ENCODE measurements at places on chromosomes 1 and 21.

- DNase-seq = no peak
These were observed 230.7 kb downstream of the HLX start for GRCh38 chr1:221109930-221110329.

GRCh38 chr1:26010825-26011224, 10.8 kb upstream of the EXTL1 start:
- no peak for DNase-seq

DNA sequence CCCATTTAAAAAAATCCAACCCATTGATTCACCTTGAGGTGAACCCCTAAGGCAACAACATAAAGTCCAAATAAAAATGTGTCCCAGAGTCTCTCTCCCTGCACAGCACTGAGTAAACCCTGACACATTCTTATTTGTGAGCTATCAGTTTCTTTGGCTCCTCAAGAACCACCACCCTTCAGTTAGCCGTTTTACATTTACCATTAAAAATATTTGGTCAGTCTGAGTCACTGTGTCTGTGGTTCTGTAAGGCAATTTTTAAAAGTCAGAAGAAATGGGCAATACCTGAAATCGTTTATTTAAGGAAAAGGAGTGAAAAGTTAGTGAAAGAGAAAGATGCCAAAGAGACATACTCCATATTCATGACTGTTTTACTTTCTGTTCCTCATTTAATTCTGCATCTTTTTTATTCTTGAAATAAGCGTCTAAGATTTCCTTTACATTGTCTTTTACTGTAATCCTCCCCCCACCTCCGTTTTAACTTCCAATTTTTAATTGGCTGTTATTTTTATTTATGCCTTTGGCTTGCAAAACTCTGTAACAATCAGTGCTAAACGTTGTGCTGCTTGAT, 91.7 kb upstream of the IVNS1ABP start:
- no peak for DNase-seq

DNA sequence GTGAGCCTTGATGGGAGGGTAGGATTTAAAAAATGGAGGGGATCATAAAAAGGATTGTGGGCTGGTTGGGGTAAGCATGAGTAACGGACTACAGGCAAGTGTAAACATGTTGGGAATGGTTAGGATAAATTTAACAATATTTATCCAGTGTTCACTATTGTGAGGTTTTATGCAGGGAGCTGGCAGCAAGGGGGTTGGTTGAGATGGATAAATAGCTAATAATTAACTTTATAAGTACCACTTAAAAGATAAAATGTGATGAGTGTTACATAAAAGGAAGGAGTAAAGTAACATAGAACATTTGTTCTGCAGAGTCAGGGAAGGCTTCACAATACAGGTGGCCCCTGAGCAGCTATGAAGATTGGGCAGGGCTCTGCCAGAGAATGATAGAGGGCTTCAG, 109.0 kb downstream of the NGF start:
- DNase-seq = no peak

- no peak for DNase-seq
These were observed 293.2 kb downstream of the DUSP10 start for GRCh38 chr1:221448585-221449175.

- DNase-seq = no peak
These were observed 12.9 kb upstream of the SELENON start for GRCh38 chr1:25786887-25787759.

- DNase-seq = no peak
These were observed 2.4 kb downstream of the HMGB4 start for GRCh38 chr1:33866281-33866680.

DNA sequence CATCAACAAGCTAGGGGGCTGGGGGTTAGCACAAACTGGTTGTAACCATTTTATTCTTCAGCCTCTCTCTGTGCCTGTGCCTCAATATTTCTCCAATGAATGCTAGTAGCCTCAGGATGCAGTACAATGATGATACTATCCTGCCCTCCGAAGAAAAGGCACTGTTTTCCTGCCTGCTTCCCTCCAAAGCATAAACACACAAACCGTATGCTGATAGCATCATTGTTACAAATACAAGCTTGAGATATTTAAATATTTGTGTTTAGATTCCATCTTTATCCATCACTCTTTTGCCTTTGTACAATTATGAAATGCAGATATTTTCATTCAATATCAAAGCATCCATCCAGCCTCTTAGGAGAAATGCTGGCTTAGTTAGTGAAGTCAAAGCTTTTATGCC, 404.8 kb downstream of the DUSP10 start:
- no peak for DNase-seq

- no peak for DNase-seq
These were observed 224.7 kb downstream of the CAMTA1 start for GRCh38 chr1:7009741-7010525.

DNA sequence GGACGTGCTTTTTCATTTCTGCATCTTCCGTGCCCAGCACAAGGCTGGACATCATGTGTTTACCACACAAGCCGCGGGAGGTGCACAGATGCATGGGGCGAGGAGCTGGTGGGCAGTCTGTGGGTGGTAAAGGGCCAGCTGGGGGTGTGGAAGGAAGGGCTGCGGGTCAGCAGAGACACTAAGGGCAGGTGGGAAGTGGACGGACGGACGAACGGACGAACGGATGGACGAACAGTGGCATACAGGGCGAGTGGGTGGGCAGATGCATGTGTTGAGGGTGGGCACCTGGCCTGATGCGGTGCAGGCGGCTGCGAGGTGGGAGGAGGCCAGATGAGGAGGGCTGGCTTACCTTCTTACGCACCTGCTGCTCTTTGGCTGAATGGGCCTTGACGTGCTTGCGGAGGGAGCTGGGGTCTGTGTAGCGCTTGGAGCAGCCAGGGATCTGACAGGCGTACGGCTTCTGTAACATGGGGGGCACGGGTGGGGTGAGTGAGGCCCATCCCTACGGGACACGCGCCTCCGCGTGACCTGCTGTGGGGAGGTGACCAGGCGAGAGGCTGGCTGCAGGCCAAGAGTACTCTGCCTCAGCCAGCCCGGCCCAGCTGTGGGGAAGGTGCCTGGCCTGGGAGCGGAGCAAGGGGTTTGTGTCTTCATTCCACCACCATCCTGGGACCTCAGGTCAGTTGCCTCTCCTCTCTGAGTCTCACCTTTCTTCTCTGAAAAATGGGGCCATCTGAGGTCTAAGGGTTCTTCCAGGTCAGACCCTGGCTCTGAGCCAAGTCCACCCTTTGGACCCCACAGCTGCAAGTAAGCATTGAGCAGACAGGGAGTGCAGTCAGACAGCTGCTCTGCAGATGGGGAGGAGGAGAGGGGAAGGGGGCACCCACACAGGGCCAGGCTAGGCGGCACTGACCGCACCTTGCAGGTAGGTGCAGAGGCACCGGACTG, 65.5 kb downstream of the DMRTB1 start:
- no peak for DNase-seq
